PC-3 (cell line): ENCODE measurements at places on chromosomes 16 and 17. TPM values are rescaled to one million over a fixed set of nuclear protein-coding genes. Genes with fewer than 3 reads are reported as not detected.
A peak's percentile ranks its signal among the peaks of the same experiment; 100 is the strongest.

DNA sequence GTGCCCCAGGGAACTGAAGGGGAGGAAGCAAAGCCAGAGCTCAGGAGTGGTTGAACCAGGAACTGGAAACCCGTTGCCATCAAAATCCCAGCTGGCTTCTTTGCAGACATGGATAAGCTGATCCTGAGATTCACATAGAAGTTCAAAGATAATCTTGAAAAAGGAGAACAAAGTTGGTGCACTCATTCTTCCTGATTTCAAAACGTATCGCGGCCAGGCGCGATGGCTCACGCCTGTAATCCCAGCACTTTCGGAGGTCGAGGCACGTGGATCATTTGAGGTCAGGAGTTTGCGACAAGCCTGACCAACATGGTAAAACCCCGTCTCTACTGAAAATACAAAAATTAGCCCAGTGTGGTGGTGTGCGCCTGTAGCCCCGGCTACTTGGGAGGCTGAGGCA is 7.1 kb downstream of the RAP1GAP2 start:
- no peak for DNase-seq

GRCh38 chr16:1773703-1774447 is 941 bp upstream of the MRPS34 start:
- no peak for DNase-seq

- DNase-seq = no peak
Measured at GRCh38 chr17:57484081-57484666, 227.9 kb downstream of the MSI2 start.

The NPIPB4 gene
- 17.2 and 18.4 TPM in 2 replicates for total RNA-seq

The MYH13 gene
- total RNA-seq = not detected in 2 replicates

GRCh38 chr17:75892556-75893224 is 4.1 kb downstream of the TRIM65 start:
- DNase-seq = no peak

- no peak for DNase-seq
Measured at GRCh38 chr16:25192096-25192495, 24.7 kb upstream of the AQP8 start.

The HOXB4 gene
- 0.22 and 0.58 TPM in 2 replicates for total RNA-seq

DNA sequence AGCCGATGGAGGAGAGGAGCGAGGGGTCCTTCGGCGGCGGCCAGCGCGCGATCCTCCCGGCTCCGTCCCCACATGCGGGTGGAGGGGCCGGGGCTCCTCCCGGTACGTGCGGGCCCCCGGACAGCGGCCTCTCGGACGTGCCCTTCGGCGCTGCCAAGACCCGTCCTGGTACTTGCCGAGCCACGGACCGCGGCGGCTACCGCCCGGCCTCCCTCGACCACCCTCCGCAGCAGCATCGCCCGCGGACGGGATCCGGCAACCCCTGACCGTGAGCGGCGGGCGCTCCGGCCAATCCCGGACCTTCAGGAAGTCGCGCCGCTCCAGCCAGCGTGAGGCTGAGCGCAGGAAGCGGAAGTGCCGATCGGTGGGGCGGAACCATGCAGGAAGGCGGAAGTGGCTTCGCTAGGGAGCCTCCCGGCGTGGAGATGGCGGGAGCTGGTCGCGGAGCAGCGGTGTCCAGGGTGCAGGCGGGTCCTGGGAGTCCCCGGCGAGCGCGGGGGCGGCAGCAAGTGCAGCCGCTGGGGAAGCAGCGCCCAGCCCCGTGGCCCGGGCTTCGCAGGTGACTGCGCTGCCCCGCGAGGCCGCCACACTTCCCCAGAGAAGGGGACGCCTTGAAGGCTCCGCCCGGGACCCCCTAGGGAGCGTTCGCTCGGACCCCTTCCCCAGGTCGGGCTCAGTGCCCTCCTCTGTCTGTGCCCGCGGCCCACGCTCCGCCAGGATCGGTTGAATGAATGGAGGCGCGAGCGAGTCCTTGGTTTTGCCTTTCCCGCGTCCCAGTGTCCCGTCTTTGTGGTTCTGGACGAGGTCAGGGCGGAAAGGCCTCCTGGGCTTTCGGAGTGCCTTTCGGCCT is at the start of the genes CCDC137 and OXLD1:
Gene CCDC137, plus strand, starts transcription at position 396 of the 850 bp plus-strand sequence. Its CDS starts 30 bp downstream, at position 426.
Gene OXLD1, minus strand, starts transcription at position 264 of the 850 bp plus-strand sequence. Its CDS starts 28 bp downstream, at position 236.
- DNase-seq = peak; percentile 97

DNA sequence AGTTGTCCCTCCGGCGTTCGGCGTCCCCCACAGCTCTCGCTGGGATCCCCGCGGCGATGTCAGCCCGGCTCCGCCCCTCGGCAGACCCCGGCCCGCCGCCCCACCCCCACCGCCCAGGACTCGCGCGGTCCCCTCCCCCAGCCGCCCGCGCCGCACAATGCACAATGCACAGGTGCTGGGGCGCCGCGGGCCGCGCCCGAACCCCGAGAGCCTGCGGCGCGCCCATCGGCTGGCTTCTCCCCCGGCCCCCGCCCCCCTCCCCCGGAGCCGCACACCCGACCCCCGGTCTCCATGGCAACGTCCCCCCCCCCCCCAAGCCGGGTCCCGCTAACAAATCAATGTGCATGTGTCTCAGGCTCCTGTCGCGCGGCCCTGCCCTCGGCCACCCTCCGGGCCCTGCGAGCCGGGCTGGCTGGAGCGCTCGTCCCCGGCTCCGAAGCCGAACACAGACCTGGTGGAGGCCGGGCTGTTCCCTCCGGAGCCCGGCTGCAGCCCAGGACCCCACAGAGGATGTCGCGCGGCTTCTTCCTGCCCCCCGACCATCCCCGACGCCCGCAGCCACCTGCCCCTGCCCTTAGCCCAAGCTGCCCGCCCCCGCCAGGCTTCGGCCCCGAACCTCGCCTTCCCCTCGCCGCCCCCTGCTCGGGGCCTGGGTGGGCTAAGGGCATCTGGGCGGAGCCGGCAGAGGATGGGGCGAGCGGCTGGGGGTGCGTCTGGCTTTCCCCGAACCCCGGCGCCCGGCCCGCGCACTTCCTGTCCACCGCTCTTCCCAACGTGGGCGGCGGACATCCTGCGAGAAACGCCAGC is 818 bp upstream of the CBX8 start:
- DNase-seq = no peak

DNA sequence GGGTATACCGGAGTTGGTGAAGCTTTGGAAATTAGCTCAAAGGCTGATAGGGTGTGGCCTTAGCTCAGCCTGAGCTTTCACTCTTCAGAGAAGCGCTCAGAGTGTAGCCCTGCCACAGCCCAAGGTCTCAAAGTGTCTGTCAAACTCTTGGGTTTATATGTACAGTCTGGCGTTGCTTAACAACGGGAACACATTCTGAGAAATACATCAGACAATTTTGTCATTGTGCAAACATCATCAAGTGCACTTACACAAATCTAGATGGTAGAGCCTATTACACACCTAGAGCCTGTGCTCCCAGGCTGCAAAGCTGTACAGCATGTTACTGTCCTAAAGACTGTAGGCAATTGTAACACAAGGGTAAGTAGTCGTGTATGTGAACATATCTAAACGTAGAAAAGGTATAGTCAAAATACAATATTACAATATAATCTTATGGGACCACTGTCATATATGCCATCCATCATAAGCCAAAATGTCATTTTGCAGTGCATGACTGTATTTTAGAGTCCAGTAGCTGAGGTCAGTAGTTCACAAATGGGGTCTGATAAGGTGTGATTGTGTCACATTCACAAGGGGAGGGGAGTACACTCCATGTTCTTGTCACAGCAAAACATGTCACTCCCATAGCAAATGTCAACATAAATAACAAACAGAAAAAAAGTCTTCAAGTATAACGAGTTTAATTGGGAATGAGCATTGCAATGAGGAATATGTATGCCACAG is 20.6 kb downstream of the CHAD start:
- DNase-seq = peak; percentile 38

GRCh38 chr17:64146418-64147109 is 16.6 kb upstream of the ERN1 start:
- DNase-seq = peak; percentile 45

- peak; percentile 60 for DNase-seq
Measured at GRCh38 chr17:10729334-10730193, at the start of gene TMEM220. Gene TMEM220, minus strand, starts transcription at chr17:10730023. Its CDS starts 172 bp downstream, at chr17:10729851.

DNA sequence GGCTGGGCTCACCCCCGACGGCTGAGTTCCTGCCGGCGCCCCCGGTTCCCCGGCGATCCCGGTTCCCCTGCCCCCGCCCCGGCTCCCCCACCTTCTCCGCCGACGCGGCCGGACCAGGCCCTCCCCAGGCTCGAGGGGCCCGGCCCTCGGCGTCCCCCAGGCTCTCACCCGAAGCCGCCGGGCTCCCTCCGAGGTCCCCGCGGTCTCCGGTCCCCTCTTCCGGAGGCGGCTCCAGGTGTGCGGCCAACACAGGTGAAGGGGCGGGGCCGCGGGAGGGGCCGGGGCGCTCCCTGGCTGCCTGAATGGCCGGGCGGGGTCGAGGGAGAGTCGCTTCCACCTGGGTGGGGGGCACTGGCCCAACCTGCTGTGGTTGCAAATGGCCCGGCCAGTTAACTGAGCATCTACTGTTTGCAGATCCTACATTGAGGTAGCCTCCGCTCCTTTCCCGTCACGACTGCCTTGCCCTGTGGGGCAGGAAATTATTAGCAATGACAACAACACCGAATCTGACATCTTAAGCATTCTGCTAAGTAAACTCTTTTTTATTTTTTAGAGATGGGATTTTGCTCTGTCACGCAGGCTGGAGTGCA is at the start of gene BICDL2:
Gene BICDL2, minus strand, starts transcription at position 219 of the 590 bp plus-strand sequence. CDS start 1,448 bp downstream, outside the sequence.
- DNase-seq = peak; percentile 21

The ZNF689 gene
- 6.0 and 6.9 TPM in 2 replicates for total RNA-seq

The HS3ST2 gene
- total RNA-seq = not detected in 2 replicates

- DNase-seq = peak; percentile 28
Measured at GRCh38 chr17:64779376-64780095, 117.4 kb upstream of the SMURF2 start.

DNA sequence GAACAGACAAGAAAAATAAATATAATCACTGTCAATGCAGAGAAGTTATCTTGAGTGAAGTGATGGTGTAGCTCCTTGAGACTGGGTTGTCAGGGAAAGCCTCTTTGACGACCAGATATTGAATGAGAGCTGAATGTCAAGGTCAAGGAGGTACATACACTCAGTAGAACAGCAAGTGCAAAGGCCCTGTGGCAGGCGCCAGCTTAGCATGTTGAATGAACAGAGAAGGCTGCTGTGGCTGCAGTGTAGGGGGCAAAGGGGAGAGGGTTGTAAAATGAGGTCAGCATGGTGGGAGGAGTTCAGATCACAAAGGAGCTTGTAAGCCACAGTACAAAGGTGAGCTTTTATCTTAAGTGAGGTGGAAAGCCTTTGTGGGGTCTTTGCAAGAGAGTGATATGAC is 111.5 kb downstream of the ZFHX3 start:
- DNase-seq = no peak

The CARD14 gene
- total RNA-seq = 2.3 and 4.4 TPM in 2 replicates

GRCh38 chr16:75106351-75107274 is 10.0 kb downstream of the LDHD start:
- DNase-seq = no peak

The GSG1L gene
- not detected in 2 replicates for total RNA-seq

- peak; percentile 94 for DNase-seq
Measured at GRCh38 chr16:71808593-71809459, at the start of gene AP1G1. Gene AP1G1, minus strand, starts transcription at chr16:71808834. Its CDS starts 19,355 bp downstream, at chr16:71789479.

GRCh38 chr17:49848019-49848473 is at the start of gene TAC4:
Gene TAC4, minus strand, starts transcription at chr17:49848069. Its CDS starts 52 bp downstream, at chr17:49848017.
- no peak for DNase-seq

DNA sequence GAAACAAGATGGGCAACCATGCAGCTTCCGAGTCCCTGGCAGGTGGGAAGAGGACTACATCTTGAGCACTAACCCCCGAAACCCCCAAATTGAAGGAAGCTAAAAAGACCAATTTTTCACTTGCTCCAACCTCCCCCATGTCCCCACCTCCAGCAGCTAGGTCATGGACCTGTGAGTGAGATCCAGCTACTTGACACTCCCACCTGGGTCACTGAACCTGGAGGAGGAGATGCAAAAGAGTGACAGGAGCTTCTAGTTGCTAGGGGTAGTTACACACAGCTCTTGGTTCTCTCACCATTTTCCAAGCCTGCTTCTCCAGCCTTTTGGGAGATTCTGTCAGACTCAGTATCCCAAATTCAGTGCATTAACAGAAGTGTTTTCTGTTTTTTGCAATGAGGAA is 11.2 kb downstream of the PDZD9 start:
- DNase-seq = no peak

The TUBG2 gene
- 6.0 and 7.1 TPM in 2 replicates for total RNA-seq

DNA sequence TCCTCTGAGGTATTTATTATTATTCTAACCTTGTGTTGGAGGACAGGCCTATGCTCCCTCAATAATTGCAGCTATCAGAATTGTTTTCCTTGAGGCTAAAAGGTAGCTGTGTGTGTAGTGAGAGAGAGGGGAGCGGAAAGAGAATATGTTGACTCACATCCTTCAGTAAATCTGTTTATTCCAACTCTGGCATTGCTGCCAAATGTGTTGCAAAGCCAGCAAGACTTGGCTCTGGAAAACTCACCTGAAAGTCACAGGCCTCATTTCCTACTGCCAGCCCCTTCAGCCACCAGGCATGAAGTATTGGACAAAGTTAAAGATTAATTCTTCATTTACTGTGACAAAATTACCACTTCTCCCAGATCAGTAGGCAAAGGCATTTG is 9.6 kb downstream of the CA10 start:
- DNase-seq = peak; percentile 88

GRCh38 chr17:65047941-65048340 is 8.6 kb downstream of the GNA13 start:
- no peak for DNase-seq

DNA sequence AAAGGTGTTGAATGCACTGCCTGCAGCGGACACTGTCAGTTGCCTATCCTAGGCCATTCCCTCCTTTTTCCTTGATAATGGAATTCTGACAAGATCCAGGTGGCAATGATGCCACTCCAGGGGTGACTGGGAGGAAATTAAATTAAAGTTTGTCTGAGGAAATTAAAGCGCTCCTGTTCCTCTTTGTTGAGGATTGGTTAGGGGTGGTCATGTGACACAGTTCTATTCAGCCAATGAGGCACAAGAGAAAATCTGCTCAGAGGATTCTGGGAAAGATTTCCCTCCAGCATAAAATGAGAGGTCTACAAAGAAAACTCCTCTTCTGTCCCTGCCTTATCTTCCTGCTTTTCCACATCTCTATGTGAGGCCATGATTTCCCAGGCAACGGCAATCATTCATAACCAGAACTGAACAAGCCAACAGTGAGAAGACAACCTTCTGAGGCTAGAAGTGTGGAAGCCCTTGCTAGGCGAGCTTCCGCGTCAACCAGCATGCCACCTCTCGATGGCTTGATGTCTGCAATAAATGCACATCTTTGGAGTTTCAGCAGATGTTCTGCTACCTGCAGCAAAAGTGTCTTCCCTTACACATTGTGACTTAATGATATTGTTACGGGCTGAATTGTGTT is 5.6 kb upstream of the BCO1 start:
- no peak for DNase-seq

DNA sequence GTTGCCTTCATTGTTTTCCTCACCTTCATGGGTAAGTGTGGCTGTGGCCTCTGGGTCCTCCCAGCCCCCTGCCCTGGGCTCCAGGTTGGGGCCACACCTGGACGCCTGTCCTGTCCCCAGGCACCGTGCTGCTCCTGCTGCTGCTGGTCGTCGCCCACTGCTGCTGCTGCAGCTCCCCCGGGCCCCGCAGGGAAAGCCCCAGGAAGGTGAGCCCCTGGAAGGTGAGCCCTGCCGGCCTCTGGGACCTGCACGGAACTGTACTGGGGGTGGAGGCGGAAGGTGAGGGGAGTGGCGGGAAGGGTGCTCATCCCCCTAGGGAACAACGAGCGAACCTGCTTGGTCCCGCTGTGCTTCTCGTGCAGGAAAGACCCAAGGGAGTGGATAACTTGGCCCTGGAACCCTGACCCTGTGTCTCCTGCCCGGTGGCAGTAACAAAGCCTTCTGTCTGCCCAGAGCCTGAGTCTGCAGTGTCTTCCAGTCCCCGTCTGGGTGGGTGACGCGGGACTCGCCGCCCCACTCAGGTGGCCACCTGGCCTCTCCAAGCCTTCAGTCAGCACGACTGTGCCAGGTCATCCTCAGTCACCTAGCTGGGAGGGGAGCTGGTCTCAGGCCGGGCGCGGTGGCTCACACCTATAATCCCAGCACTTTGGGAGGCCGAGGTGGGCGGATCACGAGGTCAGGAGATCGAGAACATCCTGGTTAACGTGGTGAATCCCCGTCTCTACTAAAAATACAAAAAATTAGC is 831 bp downstream of the SMIM22 start:
- DNase-seq = no peak
